ENCODE measurements at places on chromosomes 6 and 20. TPM values are rescaled to one million over a fixed set of nuclear protein-coding genes. Genes with fewer than 3 reads are reported as not detected.

- no peak for DNase-seq
- no peaks in the 10 kb centered on the region for H3K36me3 ChIP-seq
- H3K4me1 ChIP-seq: no peaks in the 10 kb centered on the region
- H3K4me3 ChIP-seq: no peak overlapping the region
Observed at GRCh38 chr6:8402546-8402945, 32.8 kb downstream of the SLC35B3 start.

DNA sequence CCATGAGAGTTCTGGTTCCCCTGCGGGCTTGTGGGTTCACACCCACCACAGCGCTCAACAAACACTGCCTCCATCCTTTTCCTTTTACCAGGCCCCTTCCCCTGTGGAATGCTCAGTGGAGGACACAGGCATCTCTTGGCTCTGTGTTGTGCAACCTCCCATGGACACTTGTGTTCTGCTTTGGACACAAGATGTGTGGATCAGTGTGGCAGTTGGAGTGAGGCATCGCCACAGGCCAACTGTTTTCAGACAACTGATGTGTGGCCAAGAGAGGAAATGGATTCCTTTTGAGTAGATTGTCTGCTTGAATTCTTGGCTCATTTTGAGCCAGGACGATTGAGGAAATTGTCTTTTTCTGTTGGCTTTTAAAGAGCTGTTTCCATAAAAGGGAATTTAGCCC lies 26.8 kb downstream of the CST8 start:
- no peak overlapping the region for H3K27ac ChIP-seq
- DNase-seq: no peak
- no peaks in the 10 kb centered on the region for H3K36me3 ChIP-seq

GRCh38 chr6:169671563-169671962 lies 30.3 kb downstream of the WDR27 start:
- no peak overlapping the region for H3K27ac ChIP-seq
- peaks cover 9% of the 10 kb centered on the region for H3K36me3 ChIP-seq
- H3K4me3 ChIP-seq: no peak overlapping the region
- H3K4me1 ChIP-seq: no peaks in the 10 kb centered on the region

GRCh38 chr6:151292974-151293687 lies 53.4 kb downstream of the AKAP12 start:
- DNase-seq: no peak
- H3K4me3 ChIP-seq: no peak overlapping the region
- no peaks in the 10 kb centered on the region for H3K27me3 ChIP-seq
- H3K4me1 ChIP-seq: peaks cover 41% of the 10 kb centered on the region

DNA sequence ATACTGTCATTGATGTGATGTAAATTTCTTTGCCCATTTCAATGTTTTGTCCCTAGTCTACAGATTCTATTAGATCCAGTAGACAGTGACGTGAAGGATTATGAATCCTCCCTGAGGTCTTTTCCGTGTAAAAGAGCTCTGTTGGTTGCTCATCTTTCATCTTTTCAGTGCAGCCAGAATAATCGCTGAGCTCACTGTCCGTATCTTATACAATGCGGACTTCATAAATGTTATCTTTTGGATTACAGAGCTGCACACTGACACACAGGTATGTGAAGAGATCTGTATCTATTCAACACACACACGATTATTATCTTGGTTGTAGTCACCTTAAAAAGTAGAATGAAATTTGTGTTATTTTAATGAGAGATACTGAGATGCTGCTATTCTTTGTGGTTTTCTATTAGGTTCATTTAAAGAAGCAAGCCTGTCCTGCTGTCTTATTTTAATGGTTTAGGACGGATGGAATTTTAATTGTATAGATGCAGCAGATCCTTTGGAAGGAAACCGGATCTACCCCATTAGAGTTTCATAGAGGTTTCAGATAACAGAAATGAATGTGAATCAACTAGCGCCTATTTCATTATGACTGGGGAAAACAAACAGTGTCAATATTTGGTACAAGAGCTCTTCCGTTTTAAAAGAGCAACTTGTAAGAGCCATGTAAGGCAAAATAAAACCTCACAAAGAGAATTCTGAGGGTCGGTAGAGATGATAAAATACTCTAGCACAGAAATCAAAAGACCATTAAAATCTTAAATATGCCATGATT lies 79.4 kb downstream of the BMP6 start:
- H3K4me1 ChIP-seq: no peaks in the 10 kb centered on the region
- H3K27ac ChIP-seq: no peak overlapping the region
- H3K27me3 ChIP-seq: no peaks in the 10 kb centered on the region
- DNase-seq: no peak
- H3K36me3 ChIP-seq: no peaks in the 10 kb centered on the region
- no peak overlapping the region for H3K4me3 ChIP-seq

Gene TCP11
- total RNA-seq: not detected

- no peak overlapping the region for H3K4me3 ChIP-seq
- peaks cover 21% of the 10 kb centered on the region for H3K27me3 ChIP-seq
- no peak for DNase-seq
- H3K36me3 ChIP-seq: no peaks in the 10 kb centered on the region
Observed at GRCh38 chr20:24649787-24650490, 180.5 kb downstream of the SYNDIG1 start.

Gene RBBP8NL
- total RNA-seq: 0.59 TPM

- DNase-seq: no peak
- H3K4me1 ChIP-seq: peaks cover 4% of the 10 kb centered on the region
- no peak overlapping the region for H3K27ac ChIP-seq
- H3K27me3 ChIP-seq: no peaks in the 10 kb centered on the region
- no peak overlapping the region for H3K4me3 ChIP-seq
Observed at GRCh38 chr6:45712786-45713185, 302.9 kb downstream of the CLIC5 start.

GRCh38 chr6:133396233-133396983 lies 155.3 kb downstream of the EYA4 start:
- no peaks in the 10 kb centered on the region for H3K4me1 ChIP-seq
- H3K27me3 ChIP-seq: peaks cover 11% of the 10 kb centered on the region
- H3K27ac ChIP-seq: no peak overlapping the region
- no peak for DNase-seq
- no peaks in the 10 kb centered on the region for H3K36me3 ChIP-seq
- H3K4me3 ChIP-seq: no peak overlapping the region

DNA sequence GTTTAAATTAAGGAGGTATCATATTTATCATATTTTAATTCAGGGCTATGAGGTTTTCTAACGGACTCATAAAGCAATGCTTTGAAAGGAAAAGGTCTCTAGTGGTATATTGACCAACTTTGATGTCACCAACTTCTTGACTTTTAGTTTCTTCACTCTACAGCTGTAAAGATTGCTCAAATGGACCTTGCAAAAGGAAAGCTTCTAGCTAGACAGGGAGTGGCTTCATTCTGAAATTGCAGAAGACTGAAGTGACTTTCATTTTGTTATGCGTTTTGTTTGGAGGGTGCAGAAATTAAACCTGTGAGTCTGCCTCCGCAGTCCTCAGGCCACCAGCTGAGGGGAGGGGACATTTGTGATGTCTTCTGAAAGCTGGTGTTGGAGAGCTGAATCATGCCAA lies 95.7 kb downstream of the SLC24A3 start:
- H3K27me3 ChIP-seq: no peaks in the 10 kb centered on the region
- H3K4me1 ChIP-seq: no peaks in the 10 kb centered on the region
- H3K36me3 ChIP-seq: no peaks in the 10 kb centered on the region
- no peak overlapping the region for H3K4me3 ChIP-seq

Gene PNLDC1
- total RNA-seq: 0.37 TPM

DNA sequence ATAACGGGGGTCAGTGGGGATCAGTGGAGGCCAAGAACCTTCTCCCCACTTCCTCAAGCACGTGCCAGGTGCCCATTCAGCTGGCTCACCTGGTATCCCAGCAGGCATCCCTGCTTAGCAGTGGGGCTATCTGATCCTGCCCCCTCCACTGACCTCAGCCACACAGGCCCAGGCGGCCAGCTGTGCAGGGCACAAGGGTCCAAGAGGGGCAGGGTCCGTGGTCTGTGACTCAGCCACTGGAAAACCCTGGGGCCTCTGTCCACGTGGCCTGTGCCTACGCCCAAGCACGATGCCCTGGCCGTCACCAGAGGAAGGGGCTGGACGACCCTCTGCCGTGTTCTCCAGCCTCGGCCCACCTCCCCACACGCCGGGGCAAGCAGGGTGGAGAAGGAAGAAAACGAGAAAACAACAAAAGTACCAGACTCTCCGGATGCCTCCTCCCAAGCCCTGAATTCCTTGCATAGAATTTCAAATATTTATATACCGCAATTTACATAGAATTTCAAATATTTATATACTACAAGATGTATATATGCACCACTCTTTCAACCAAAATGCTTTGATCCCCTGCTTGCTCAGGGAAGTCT lies 12.1 kb downstream of the PXDC1 start:
- H3K4me3 ChIP-seq: no peak overlapping the region
- peaks cover 10% of the 10 kb centered on the region for H3K4me1 ChIP-seq
- no peaks in the 10 kb centered on the region for H3K27me3 ChIP-seq
- H3K27ac ChIP-seq: no peak overlapping the region
- H3K36me3 ChIP-seq: peaks cover 7% of the 10 kb centered on the region
- DNase-seq: no peak

DNA sequence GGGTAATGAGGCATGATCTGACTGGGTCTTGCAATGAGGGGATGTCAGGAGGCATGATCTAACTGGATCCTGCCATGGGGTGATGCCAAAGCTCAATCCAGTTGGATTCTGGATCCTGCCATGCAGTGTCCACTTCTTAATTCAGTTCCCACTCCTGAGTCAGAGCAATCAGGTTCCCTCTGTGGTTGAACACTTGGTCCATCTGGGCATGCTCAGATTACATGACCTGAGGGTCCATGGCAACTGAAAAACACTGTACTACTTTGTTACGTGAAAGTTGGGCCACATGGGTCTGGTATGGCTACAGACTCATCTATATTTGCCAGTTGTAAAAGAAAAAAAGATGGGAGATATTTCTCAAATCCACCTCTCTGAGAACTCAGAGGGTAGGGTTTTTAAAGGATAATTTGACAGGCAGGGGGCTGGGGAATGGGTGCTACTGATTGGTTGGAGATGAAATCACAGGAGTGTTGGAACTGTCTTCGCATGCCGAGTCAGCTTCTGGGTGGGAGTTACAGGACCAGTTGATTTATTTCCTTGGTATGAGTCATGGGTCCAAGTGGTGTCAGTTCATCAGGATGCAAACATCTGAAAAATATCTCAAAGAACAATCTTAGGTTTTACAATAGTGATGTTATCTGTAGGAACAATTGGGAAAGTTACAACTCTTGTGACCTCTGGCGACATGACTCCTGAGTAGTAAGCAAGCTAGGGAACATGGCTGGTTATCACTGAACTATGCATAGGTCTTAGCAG lies 21.6 kb downstream of the C6orf163 start:
- H3K36me3 ChIP-seq: no peaks in the 10 kb centered on the region
- no peak overlapping the region for H3K27ac ChIP-seq
- DNase-seq: no peak
- H3K27me3 ChIP-seq: no peaks in the 10 kb centered on the region
- no peaks in the 10 kb centered on the region for H3K4me1 ChIP-seq

DNA sequence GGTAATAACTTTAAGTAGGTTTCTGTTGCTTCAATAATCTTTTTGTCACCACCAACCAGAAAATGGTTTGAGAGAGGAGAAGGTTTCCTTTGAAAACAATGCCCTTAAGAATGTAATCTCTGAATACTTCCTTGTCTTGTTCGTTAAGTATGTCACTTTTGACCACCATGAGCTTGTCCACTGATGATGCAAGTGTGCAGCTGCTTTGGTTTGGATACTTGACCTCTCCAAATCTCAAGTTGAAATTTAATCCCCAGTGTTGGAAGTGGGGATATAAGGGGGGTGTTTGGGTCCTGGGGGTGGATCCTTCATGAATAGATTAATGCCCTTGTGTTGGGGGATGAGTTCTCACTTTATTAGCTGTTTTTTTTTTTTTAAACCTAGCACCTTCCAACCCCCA lies 985.4 kb downstream of the EPHA7 start:
- H3K27ac ChIP-seq: no peak overlapping the region
- no peaks in the 10 kb centered on the region for H3K4me1 ChIP-seq
- no peaks in the 10 kb centered on the region for H3K36me3 ChIP-seq
- H3K27me3 ChIP-seq: no peaks in the 10 kb centered on the region
- DNase-seq: no peak

Gene SLC12A5
- 1.9 TPM for total RNA-seq

GRCh38 chr6:113971741-113972140 lies 793 bp upstream of the HDAC2 start:
- no peak for DNase-seq
- H3K27ac ChIP-seq: peak overlapping the region; percentile 90
- peaks cover 24% of the 10 kb centered on the region for H3K4me1 ChIP-seq
- peak overlapping the region; percentile 93 for H3K4me3 ChIP-seq
- H3K27me3 ChIP-seq: no peaks in the 10 kb centered on the region
- no peaks in the 10 kb centered on the region for H3K36me3 ChIP-seq

DNA sequence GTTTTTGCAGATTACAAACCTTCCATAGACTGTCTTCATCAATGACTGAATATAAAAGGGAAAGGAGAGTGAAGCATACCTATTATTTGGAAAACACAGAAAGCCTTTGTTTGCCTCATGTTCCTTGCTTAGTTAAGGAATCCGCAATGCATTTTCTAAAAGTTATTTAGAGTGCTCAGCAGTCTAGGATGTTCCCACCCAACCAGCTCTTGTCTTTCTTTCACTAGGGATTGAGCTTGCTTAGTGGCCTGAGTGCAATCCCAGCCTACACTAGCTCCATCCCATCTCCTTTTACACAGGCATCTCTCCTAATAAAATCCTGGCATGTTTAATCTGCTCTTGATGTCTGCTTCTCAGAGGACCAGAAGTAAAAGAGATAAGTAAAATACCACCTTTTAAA lies 850.5 kb upstream of the GJE1 start:
- H3K4me1 ChIP-seq: no peaks in the 10 kb centered on the region
- no peaks in the 10 kb centered on the region for H3K36me3 ChIP-seq
- H3K27me3 ChIP-seq: no peaks in the 10 kb centered on the region

- H3K4me1 ChIP-seq: no peaks in the 10 kb centered on the region
- DNase-seq: no peak
- H3K27me3 ChIP-seq: no peaks in the 10 kb centered on the region
- H3K27ac ChIP-seq: no peak overlapping the region
- no peaks in the 10 kb centered on the region for H3K36me3 ChIP-seq
- no peak overlapping the region for H3K4me3 ChIP-seq
Observed at GRCh38 chr6:91485047-91485446, 898.2 kb upstream of the MAP3K7 start.

DNA sequence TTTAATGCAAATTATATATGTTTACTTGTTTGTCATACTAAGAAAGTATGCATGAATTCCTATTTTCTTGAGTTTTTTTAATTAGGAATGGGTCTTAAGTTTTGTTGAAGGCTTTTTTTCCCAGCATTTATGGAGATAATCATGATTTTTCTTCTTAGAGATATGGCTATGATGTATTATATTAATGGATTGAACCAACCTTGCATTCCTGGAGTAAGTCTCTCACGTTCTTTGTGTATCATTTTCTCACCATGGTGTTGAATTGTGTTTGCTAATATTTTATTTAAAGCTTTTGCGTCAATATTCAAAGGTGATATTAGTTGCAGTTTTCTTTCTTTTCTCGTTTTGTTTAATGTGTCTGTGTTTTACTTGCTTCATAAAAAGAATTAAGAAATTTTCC lies 48.4 kb upstream of the SLC35D3 start:
- H3K36me3 ChIP-seq: no peaks in the 10 kb centered on the region
- DNase-seq: peak; percentile 12
- H3K27ac ChIP-seq: no peak overlapping the region

Gene CLIC5
- total RNA-seq: 0.20 TPM

Gene RALGAPB
- 24.0 TPM for total RNA-seq

- H3K36me3 ChIP-seq: no peaks in the 10 kb centered on the region
- no peak for DNase-seq
- H3K4me3 ChIP-seq: no peak within 1 kb of the TSS
- no peak within 1 kb of the TSS for H3K27ac ChIP-seq
- no peaks in the 10 kb centered on the region for H3K27me3 ChIP-seq
Observed at GRCh38 chr20:46709459-46710152, at the start of gene SLC2A10. Gene SLC2A10 (plus strand): TSS chr20:46709649. CDS start chr20:46709737, 88 bp downstream.

Measured in HCT116 (cell line).